ENCODE measurements at places on chromosomes 6 and 20. TPM values are rescaled to one million over a fixed set of nuclear protein-coding genes. Genes with fewer than 3 reads are reported as not detected.

The TUBB2A gene
- 29.5 TPM for total RNA-seq

The DNAH8 gene
- total RNA-seq, result not detected

The BCLAF1 gene
- total RNA-seq, result 84.1 TPM

The LRFN2 gene
- total RNA-seq, result not detected

The RBPJL gene
- total RNA-seq, result not detected

The HAO1 gene
- total RNA-seq, result not detected

The DEFB124 gene
- total RNA-seq, result not detected

The GPR6 gene
- not detected for total RNA-seq

The CD2AP gene
- 9.5 TPM for total RNA-seq

The KHDC1 gene
- total RNA-seq, result 3.5 TPM

The POLR1C gene
- 19.5 TPM for total RNA-seq

The PRL gene
- not detected for total RNA-seq

The ZBP1 gene
- not detected for total RNA-seq

The GJA10 gene
- total RNA-seq, result not detected

The GCNT2 gene
- not detected for total RNA-seq

The DLL1 gene
- total RNA-seq, result 1.7 TPM

The NRSN2 gene
- 38.8 TPM for total RNA-seq

The ETV7 gene
- 1.6 TPM for total RNA-seq

The FAM229B gene
- 22.4 TPM for total RNA-seq

The MTG2 gene
- 18.7 TPM for total RNA-seq

The FAM83D gene
- 2.9 TPM for total RNA-seq

The SMLR1 gene
- not detected for total RNA-seq

The PDE7B gene
- 41.9 TPM for total RNA-seq

The C6orf52 gene
- not detected for total RNA-seq

The HMGA1 gene
- total RNA-seq, result 215 TPM

The FAM83B gene
- total RNA-seq, result not detected

The MOG gene
- total RNA-seq, result not detected

The TSPYL1 gene
- total RNA-seq, result 49.9 TPM

The NKAPL gene
- total RNA-seq, result 1.1 TPM

The NKX2-4 gene
- total RNA-seq, result not detected

The STMND1 gene
- not detected for total RNA-seq

The VSTM2L gene
- 1.9 TPM for total RNA-seq

The MLIP gene
- under 0.01 TPM for total RNA-seq

The CST5 gene
- total RNA-seq, result not detected

The SYTL3 gene
- total RNA-seq, result 0.37 TPM

The NR2E1 gene
- total RNA-seq, result not detected

The SAPCD1 gene
- 0.44 TPM for total RNA-seq

The VGLL2 gene
- total RNA-seq, result not detected

The SLC4A11 gene
- total RNA-seq, result 1.5 TPM

The GTSF1L gene
- total RNA-seq, result not detected

The CFAP61 gene
- not detected for total RNA-seq

The COL9A3 gene
- 46.0 TPM for total RNA-seq

The SPATS1 gene
- total RNA-seq, result not detected
